ENCODE measurements at places on chromosomes 7 and 10.
A peak's percentile ranks its signal among the peaks of the same experiment; 100 is the strongest.

- no peak for DNase-seq
These were observed 1.5 kb upstream of the ZNF775 start for GRCh38 chr7:150377635-150378034.

DNA sequence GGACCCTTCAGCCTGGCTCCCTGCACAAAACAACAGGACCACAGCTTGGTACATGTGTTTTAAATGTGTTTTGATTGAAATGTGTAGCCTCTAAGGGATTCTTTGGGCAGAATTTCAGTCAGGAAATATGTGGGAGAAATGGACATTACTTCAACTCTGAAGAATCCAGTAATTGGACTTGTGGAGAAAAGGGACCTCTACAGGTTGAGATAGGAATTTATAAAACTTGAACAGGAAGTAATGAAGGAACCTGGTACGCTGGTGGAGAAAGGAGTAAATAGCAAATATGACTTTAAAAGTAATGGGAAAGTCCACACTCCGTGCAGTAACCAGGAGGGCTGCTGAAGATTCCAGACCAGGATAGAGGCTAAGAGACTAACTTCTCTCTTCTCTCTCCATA is 220.5 kb downstream of the LHFPL3 start:
- DNase-seq = no peak

DNA sequence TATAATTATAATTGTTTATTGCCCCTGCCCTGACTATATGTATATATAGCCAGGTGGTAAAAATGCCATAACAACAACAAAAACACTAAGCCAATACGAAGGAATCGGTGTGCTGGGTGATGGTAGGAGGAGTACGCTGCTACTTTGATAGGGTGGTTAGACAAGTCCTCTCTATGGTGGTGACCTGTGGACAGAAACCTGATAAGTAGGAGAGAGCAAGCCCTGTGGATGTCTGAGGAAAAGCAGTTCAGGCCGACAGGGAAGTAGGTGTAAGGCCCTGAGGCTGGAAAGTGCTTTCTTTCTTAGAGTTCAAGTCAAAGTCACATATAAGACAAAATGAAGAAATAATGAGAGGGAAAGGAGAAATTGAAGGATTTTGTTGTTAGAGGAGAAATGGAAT is 823.8 kb upstream of the CELF2 start:
- no peak for DNase-seq

DNA sequence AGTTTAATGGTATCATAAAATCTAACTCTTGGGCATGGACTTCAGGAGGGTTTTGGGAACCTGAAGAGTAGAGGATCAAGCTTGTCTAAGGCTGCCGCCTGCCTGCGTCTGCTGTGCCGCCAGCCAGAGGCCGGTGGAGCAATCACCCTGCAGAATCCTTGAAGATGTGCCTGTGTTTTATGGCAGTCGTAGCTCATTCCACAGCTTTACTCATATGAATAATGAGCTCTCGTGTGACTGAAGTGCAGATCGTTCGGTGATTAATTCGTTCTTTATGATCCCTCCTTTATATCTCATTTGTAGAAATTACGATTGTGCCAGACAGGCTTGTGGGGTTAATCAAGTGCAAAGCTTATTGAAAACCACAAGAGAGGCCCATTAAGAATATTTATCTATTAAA is 100.8 kb downstream of the ACTR3B start:
- peak; percentile 20 for DNase-seq

GRCh38 chr10:21183025-21183424 is 285.9 kb upstream of the NEBL start:
- DNase-seq = no peak

DNA sequence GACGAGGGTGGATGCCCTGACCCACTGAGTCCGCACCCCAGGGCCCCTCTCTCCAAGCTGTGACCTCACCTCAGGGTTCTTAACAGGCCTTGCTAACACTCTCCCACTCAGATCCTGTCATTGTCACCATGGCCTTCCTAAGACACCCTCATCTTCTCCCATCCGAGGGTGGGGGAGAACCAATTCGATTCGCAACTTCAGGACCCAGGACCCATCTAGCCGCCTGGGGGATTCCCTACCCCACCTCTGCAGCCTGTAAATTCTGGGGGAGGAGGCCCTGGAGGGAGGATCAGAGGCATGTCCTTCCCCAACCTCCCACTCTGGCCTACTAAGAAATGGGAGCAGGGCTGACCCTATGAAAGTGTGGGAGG is 17.4 kb downstream of the TRIM8 start:
- DNase-seq = no peak

DNA sequence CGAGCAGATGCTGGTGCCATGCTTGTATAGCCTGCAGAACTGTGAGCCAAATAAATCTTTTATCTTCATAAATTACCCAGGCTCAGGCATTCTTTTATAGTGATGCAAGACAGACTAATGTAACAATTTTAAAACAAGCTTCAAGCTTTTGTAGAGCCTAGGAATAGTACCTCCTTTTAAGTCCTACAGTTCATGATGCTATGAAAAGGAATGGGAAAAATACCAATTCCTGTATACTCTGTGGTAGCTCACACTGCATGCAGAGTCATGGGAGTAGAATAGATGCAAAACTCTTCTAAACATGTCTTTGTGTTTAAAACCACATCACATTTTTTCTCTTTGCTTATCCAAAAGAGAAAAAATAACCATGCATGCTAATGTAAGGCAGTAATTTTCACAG is 66.6 kb upstream of the WNT16 start:
- DNase-seq = no peak

GRCh38 chr7:102396710-102397019 is 502 bp downstream of the PRKRIP1 start:
- no peak for DNase-seq

GRCh38 chr7:102912742-102913141 is at the start of gene LRRC17:
Gene LRRC17, plus strand, starts transcription at chr7:102913000. Its CDS starts 20,914 bp downstream, at chr7:102933914.
- peak; percentile 64 for DNase-seq

- no peak for DNase-seq
These were observed 178.7 kb upstream of the PRSS58 start for GRCh38 chr7:142436601-142437000.

DNA sequence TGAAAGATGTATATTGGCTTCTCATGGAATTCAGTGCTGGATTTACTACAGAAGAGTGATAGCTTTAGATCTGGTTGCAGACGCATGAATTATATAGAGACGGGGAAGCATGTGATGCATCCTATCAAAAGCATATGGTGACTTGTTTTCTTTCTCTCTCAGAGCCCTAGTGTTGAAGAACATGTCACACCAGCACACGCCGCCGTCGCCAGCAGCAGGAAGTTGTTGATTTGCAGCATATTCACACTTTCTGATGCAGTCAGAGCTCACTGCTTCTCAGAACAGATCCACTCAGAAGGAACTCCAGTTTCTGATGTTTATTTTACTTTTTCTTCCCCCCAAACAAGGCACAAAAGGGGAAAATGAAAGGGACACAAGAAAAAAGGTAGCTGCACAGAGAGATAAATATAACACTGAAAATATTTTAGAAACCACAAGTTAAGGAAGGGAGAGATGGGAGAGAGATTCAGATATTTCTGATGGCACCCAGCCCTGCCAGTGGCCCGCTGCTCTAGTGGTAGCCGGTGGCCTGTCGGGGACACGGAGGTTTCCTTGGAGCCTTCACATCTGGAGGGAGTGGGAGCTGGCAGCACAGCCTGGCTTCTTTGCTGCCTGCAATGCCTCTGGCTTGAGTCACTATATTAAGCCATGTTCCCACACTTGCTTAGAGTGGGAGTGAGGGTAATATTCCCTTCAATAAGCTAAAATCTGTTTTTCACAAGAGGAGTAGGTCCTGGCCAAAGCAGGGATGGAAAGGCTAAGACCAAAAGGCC is 123.2 kb downstream of the NRP1 start:
- no peak for DNase-seq
